ENCODE measurements at places on chromosomes 11 and 22.

DNA sequence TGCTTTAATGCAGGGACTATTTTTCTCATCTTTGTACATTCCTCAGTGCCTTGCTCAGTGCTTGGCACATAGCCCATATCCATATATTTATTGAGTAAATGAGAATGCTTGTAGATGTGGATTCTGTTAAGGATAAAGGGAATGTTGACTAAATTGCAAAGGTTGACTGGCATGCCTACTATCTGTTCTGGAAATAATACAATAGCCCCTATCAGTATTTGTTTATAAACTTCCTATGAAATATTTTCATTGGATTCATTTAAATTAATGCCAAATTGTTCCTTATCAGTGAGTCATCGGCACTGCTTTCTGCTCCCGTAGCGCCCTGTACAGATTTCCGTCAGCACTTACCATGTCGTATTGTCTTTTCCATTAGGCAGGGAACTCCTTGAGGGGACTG lies 8.0 kb downstream of the RNF121 start:
- no peak for DNase-seq

DNA sequence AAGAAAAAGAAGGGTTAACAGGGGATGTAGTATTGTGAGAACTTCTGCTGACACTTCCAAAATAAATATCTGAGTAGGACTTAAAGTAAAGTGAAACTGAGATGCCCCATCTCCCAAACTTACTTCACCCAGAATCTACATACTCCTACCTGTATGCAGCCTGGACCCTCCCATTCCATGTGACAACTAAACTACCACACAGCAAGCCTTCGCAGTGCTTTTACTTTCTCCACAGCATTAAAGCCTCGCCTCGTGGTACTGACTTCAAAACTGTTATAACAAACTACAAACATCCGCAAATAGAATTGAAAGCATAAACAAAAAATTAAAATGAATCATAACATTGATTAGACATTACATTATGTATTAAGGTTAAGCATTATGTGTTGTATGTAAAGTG lies 985 bp downstream of the MPZL2 start:
- no peak for DNase-seq

GRCh38 chr11:17855531-17856290 lies 121.1 kb downstream of the KCNC1 start:
- DNase-seq = no peak

GRCh38 chr11:45265969-45266675 lies 20.0 kb downstream of the SYT13 start:
- no peak for DNase-seq

DNA sequence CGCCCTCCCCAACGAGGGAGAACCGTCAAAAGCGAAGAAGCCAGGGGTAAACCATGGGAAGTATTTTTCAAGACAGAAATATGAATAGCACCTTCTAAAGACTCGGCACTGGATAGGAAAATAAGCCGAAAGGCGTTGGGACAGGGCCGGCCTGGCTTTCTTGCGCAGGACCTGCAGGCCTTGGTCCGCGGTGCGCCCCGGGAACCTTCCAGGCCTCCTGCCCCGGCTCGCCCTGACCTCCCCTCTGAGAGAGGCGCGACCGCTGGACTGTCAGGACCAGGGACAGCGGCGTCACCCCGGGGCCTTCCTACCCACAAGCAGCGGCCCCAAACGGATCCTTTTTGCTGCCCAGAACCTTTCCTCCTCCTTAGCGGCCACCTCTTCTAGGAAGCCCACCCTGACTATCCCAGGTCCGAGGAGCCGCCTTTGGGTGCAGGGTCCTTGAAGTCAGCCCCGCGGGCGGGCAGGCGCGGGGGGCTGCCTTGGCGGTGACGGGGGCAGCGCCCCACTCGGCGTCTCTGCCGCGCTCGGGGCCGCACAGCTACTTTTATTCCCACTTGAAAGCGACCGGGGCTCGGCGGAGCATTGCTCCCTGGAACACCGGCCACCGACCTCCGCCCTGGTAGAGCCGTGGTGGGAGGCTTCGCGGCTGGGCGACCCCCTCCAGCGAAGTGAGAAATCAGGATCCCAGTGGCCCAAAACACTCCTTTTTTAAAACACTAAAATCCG lies 650 bp upstream of the MAPK11 start:
- peak; percentile 86 for DNase-seq

DNA sequence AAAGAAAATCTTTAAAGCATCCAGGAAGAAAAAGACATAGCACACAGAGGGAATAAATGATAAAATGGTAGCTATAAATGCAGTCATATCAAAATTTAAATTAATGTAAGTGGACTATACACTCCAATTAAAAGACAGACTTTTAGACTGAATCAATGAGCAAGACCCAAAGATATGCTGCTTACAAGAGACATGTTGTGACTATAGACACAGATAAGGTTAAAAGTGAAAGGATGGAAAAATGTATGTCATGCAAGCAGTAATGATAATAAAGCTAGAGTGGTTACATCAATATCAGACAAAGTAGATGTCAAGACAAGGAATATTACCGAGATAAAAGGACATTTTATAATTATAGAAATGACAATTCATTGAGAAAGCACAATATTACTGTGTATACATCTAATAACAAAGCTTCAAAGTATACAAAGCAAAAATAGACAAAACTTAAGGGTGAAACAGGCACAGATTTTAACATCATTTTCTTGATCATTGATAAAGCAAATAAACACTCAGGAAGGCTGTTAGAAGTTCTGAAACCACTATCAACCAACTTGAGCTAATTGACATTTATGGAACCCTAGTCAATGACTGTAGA lies 22.8 kb upstream of the MUC5AC start:
- DNase-seq = no peak

- DNase-seq = no peak
Measured at GRCh38 chr22:36192542-36192941, 9.1 kb downstream of the APOL4 start.

DNA sequence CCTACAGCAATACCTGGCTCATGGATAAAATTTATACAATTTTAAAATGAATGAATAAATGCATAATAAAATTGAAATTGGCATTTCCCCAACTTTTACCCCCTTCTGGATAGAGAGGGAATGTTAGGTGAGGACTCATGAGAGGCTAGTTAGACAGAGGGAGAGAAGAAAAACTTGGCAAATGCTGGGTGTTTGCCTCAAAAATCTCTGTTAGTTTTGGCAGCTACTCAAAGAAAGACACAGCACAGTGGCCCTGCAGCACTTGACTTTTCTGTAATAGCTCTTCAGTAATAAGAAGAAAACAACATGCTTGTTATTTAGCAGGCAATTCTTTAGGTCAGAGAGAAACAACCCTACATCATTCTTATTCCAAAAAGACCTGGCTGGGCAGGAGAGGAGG lies 20.7 kb upstream of the IZUMO1R start:
- no peak for DNase-seq

- DNase-seq = no peak
Measured at GRCh38 chr11:111878385-111878848, 548 bp downstream of the FDXACB1 start.

DNA sequence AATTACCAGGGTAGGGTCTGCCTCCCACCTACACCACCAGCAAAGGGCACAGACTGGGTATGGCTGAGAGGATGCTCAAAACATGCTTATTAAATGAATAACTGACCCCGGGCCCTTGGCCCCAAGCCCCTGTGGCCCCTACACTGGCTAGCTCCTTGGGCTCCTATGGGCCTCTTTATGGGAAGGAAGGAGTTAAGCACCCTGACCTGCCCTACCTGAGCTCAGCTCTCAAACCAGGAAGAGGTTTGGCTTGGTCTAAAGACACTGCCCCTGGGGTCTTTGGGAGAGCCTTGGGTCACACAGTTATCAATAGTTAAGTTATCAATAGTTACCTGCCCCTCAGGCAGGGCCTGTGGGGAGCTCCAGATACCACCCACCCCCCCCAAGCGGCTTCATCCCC lies 1.2 kb downstream of the USH1C start:
- DNase-seq = no peak

DNA sequence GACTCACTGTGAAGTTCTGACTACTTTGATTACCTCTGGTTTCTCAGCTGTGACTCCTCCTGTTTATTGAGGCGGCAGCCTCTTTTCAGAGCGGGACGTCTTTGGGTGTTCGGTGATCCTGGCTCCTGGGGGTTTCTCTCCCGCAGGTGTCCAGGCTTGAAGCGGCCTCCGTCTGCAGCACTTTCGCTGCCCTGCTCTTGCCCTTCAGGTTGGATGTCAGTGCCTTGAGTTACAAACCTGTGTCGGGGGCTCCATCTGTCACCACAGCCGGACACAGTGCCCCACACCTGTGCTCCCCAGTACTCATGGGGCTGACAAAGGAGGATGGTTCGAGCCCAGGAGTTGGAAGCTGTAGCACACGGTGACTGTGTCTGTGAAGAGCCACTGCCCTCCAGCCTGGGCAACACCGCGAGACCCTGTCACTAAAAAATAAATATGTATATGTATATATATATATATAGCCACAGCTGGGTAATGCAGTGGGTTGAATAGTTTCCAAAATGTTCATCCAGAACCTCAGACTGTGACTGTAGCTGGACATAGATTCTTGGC lies 104.1 kb downstream of the BRD1 start:
- DNase-seq = no peak

- DNase-seq = no peak
Measured at GRCh38 chr22:20818471-20818870, 40.1 kb downstream of the PI4KA start.

DNA sequence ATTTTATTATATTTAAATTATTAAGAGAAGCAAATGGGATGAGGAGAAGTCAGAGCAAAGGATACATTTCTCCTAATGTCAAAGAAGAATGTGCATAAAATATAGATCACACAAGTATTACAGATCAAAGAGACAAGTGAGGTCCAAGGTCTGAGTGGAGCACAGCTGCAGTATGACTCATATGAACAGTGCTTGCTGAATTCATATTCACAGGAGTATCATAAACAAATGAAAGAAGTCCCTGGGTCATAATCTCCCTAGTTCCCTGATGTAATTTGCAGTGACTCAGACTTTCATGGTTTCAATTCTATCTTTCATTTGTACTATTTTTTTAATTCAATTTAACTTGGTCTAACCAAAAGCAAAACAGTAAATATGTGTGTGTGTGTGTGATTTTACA lies 499.0 kb upstream of the CCDC179 start:
- no peak for DNase-seq

Measured in suppressor macrophage (primary cell).